ENCODE measurements at places on chromosomes 5 and 9.

- DNase-seq: no peak
These were observed 11.3 kb downstream of the CARD19 start for GRCh38 chr9:93107151-93107824.

- DNase-seq: no peak
These were observed 3.1 kb downstream of the CLTB start for GRCh38 chr5:176413255-176413565.

- DNase-seq: no peak
These were observed 8.1 kb upstream of the ROR2 start for GRCh38 chr9:91958174-91958573.

DNA sequence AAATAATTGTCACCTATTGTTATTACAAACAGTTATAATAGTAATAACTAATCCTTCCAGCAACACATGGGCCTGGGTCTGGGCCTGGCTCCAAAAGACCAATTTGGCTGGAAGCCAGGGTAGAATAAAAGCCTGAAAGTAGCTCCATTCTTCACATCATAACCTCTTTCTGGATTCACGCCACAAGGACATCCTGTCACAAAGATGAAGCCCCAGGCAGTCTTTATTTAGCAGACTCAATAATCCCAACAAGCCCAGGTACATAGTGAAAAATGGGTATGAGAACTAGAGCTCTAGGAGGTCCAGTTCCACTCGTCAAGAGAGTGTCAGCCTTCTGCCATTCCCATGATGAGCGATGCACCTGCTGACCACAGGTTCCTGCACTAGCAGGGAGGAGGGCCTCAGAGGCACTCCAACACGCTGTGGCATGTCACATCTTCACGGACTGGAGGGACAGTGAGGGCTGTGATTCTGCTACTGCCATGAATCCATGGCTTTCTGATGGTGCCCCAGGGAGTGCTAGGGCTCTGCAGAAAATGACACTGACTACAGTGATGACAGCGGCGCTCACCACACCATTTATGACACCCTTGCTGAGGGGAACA is 124.9 kb downstream of the SPOCK1 start:
- no peak for DNase-seq

GRCh38 chr9:95834281-95834907 is 41.1 kb upstream of the ERCC6L2 start:
- no peak for DNase-seq

GRCh38 chr5:63563008-63563917 is 399.0 kb downstream of the HTR1A start:
- no peak for DNase-seq

DNA sequence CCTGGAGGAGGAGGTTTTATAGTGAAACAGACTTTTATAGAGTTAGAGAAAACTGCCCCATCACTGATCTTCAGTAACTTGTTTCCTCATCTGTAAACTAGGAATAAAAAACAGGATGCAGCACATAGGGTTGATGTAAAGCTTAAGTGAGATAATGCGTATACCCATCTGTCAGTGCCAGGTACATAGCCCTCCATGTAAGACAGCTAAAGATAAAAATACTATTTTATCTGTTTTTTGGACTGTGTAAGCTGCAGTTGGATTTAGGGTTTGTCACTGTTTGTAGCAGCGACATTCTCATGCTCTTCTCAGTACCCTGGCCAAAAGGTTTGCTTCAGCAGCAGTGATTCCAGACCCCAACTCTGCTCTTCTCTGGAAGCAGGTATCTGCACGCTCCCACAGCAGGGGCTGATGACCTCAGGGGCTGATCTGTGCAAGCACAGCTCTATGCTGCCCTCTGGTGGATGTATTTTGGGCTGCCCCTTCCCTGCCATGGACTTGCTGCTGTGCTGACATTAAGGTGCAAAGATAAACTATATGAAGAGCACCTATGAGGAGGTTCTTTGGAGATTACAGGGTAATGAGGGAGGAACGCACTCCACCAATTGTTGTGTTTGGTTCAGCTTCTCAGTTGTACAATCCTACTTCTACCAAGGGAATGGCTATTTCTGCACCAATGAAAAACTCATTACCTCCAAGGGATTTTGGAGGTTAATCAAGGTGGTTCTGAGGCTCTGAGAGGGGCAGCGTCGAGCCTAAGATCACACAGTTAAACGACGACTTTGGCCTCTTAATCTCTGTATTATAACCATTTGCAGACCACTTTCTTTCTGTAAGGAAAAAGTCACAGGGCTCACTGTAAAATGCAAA is 13.1 kb downstream of the HMHB1 start:
- DNase-seq: peak; percentile 71

Measured in stimulated activated CD4-positive, alpha-beta T cell treated with anti-CD3 and anti-CD28 coated beads, TNF-alpha, amount 100 ng/mL, for 1 hour (primary cell).